Inflammatory macrophage treated with lipopolysaccharide for 4 hours (primary cell): ENCODE measurements at places on chromosomes 6 and 20.

- no peak for DNase-seq
These were observed 17.4 kb downstream of the MTFR2 start for GRCh38 chr6:136232701-136233100.

DNA sequence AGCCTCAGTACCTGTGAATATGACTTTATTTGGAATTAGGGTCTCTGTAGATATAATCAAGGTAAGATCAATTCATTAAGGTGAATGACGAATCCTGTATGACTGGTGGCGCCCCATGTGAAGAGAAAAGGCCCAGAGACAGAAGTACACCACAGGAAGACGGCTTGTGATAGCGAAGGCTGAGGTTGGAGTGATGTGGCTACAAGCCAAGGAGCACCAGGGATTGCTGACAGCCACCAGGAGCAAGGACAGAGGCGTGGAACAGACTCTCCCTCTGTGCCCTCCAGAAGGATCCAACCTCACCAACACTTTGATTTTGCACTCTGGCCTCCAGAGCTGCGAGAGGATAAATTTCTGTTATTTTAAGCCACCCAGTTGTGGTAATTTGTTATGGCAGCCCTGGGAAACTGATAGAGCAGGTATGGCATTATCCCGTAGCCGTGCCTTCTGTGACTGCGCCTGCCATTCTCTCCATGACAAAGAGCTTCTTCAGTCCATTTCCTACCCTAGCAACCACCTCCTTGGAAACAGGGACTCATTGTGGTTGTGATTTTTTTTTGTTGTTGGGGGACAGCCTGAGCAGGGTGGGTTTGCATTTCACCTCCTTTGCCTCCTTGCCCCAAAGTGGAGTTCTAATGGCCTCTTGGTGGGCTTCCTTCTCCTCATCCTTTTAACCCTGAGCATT lies 29.6 kb downstream of the PTK7 start:
- DNase-seq, result no peak

GRCh38 chr20:62376112-62377063 lies 9.3 kb upstream of the LAMA5 start:
- DNase-seq, result no peak

- no peak for DNase-seq
These were observed 109.5 kb upstream of the SSTR4 start for GRCh38 chr20:22925613-22925983.

DNA sequence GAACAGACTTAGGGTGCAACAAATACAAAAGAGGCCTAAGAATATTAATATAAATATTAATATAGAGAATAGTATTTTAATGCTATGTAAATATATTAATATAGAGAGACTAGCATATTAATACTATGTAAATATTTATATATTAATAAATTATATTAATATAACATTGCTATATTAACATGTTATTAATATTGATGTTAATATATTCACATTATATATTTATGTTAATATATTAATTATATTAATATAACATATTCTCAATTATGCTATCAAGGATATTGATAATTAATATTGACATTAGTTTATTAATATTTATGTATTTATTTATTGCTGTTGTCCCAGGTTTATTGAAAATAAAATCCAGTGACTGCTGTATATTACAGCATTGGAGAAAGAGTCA lies 1.1 kb upstream of the MAS1L start:
- DNase-seq, result no peak

DNA sequence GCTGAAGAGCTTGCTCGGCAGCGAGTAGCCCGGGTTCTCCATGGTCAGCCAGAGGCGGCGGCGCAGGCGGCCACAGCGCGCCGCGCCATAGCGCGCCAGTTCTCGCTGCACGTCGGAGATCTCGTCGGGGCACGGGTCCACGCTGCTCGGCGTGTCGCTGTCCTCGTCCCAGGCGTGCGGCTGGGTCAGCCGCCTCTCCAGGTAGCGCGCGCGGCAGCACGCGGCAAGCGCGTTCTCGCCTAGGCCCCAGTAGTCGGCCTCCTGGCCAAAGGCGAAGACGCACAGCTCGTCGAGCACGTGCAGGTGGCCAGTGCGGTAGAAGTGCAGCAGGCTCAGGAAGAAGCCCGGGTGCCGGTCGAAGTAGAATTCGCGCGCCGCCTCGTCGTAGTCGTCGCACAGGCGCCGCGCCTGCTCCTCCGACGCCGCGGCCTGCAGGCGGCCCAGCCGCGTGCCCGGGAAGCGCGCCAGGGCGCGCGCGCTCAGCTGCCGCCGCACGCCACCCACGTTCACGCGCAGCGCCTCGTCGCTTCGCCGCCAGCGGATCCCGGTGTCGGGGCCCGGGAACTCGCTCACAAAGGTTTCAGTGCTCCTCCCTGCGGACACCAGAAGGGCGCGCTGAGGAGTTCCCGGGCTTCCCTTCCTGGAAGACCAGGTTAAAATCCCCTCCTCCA lies 2.7 kb downstream of the KCNS1 start:
- no peak for DNase-seq

DNA sequence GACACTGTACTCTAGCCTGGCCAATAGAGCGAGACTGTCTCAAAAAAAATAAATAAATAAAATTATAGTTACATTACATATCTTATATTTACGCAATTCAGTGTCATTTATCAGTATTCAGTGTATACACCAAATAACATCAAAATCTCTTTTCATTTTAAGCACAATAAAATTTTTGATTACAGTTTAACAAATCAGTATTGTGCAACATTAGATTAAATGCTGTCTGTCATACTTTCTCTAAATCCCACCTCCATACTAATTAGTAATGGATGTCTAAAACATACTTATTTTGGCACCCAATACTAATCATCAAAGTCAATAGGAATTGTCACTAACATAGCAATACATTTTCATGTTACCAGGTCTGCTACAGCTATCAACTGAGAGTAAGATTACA lies 27.4 kb downstream of the IBTK start:
- DNase-seq, result no peak

- no peak for DNase-seq
These were observed 10.2 kb downstream of the BNIP5 start for GRCh38 chr6:36326356-36326995.

DNA sequence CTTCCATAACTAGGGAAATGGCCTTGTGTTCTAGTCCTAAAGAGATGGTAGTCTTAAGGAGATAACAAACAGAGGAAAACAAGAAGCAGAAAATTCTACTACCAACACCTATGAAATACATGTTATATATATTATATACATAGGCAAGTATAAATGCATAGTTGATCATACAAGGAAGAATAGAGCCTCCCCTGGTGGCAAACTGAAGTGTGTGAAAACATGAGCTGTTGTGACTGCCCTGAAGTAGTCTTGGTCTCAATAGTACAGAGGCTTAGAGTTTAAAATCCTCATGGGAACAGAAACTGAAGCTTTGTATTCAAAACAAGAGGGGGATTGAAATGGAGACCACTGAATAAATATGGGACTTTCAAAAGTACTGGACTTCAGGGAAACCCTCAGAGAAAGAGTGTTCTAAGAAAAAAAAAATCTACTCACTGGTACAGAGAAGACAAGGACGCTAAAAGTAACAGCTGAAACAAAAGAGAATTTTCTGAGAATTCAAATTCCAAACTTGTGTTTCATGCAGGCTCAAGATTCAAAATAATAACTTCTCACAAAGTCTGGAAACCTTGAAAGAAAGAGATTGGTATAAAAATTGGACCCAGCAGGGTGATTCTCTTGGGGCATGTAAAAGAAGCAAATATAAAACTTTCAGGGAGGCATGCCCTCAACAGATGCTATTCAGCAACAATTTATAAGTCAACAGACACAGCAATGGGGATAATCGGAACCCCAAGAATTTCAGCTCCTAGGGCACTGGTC lies 59.7 kb upstream of the SAMD3 start:
- no peak for DNase-seq

DNA sequence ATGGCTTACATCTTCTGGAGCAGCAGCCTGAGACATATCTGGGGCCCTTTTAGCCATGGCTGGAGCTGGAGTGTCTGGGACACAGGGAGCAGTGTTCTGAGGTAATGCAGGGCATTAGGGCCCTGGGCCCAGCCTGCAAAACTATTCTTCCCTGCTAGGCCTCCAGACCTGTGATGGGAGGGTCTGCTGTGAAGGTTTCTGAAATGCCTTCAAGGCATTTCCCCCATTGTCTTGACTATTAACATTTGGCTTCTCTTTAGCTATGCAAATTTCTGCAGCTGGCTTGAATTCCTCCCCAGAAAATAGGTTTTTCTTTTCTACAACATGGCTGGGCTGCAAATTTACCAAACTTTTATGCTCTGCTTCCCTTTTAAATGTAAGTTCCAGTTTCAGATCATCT lies 61.5 kb downstream of the EDN1 start:
- DNase-seq, result no peak

GRCh38 chr6:130906736-130907381 lies 79.7 kb downstream of the SMLR1 start:
- DNase-seq, result no peak

DNA sequence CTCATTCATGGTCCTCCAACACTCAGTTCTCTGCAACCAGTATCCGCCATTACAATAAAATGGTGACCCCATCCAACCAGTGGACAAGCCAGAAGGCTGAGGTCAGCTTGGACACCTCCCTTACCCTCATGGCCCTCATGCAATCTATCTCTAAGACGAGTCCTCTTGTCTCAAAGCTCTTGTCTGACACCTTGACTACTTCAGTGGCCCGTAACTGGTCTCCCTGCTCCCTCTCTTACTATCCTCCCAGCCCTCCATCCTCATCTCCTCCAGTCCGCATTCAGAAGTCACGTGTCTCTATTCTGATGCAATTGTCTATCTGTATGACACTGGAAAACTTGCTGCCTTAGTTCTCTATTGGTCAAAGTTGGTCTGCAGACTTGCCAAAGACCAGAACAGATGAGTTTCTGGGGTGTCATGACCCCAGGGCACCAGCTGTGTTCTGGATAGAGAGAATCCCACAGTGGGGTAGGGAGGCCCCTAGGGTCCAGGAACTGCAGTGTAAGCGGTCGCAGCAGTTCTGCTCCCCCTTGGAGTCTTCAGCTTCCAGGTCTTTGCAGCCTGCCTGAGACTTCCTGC lies 59.6 kb upstream of the RNF24 start:
- DNase-seq, result no peak

GRCh38 chr6:5030596-5031136 lies 26.8 kb upstream of the RPP40 start:
- peak; percentile 85 for DNase-seq

- no peak for DNase-seq
These were observed 21.9 kb downstream of the VEGFA start for GRCh38 chr6:43791745-43792422.

DNA sequence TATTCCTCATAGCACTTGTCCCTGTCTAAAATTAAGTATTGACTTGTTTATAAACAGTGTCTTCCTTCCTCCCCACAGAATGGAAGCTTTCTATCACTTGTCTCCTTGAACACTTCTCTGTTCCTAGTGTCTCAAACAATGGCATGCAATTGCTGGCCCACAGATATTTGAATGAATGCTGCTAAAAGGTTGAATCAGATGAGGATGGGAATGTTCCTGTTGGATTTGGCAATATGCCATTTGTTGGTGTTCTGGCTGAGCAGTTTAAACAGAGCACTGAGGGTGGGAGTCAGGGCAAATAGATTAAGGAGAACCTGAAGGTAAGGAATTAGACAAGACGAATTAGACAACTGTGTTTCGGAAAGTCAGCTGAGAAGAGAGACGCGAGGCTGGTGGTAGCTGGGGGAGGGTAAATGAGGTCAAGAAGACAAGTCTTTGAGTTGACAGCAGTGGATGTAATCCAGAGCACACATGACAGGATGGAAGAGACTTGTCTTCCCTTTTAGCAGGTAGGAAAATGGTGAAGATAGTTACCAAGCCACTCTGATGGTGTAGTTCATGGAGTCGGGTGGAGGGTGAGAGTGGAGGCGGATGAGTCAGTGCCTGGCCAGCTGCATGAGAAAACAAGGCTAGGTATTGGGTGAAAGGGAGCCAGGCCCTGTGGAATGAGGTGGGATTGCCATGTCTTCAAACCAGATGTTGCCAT lies 58.3 kb upstream of the GNRH2 start:
- DNase-seq, result peak; percentile 68

DNA sequence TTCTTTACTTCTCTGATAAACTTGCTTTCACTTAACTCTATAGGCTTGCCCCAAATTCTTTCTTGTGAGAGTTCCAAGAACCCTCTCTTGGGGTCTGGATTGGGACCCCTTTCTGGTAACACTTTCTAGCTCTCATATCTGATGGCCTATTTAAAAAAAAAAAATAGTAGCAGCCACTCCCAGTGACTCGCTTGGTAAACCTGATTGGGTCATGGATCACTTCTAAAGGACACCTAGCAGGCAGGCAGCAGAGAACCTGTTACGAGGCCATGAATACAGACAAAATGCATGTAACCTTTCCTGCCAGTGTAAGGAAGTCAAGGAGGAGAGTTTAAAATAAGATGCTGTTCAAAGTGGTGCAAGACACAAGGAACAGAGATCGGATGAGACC lies 9.1 kb upstream of the SERPINB6 start:
- DNase-seq, result no peak

DNA sequence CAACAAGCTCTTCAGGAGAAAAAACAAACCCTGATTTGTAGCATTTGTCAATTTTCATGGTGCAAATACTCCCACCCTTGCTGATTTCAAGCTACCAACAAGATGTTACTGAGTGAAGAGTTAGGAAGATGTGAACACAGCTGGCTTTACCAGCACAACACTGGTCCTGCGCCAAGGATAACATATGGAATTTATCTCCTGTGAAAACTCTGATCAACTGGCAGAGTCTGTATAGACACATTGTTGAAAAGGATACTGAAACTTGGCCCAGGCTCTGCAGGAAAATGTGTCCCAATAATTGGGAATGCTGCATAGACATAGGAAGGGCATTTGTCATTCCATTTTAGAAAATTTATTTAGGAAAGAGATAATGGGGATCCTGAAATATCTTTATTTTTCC lies 29.0 kb downstream of the OTOR start:
- no peak for DNase-seq

DNA sequence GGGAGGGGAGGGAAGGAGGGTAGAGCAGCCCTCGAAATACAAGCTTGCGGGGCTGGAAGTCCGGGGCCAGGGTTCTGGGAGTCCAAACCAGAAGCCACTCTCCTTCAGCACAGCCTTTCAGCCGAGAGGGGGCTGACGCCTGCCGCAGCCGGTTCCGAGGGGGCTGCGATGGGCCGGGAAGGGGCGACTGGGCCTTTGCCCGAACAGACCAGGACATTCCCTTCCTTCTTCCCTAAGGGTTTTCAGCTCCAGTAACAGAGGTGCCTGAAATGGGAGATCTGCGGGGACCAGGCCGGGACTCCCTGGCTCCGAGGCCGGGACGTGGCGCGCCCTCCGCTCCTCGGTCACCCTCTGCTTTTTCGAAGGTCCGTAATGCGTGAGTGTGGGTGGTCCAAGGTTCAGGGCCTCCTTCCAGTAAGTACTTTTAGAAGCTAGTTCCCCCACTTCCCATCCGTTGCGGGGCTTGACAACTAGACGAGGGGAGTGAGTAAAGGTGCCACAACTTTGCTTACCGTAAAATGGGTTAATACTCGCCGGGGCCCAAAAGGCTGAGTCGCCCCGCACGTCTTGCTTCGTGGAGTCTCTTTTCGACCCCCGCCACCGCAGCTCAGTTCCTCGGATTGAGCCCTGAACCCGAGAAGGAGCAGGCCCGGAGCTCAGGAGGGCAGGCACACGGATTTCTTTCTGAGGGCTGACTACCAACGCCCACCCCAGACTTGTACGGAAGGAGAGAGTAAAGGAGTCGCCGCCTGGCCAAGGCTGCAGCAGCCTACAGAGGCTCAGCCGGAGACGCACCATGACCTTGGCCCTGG lies 2.9 kb upstream of the OLIG3 start:
- DNase-seq, result no peak
